HT-29 (cell line): ENCODE measurements at places on chromosomes 3 and 15.

DNA sequence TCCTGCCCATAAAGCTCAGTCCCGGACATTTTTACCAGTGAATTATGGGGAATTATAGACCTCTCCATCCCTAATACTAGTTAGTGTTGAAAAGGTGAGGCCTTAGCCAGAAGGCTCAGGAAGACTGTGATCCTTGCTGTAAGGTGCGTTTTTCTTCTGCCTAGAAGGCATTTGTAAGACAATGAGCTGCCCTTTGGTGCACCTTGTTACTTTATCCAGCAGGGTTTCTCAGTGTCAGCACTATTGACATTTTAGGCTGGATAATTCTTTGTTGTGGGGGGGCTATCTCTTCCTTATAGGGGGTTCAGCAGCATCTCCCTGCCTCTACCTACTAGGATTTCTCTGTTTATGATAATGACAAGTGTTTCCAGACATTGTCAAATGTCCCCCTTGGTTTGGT, 108.1 kb upstream of the ABHD17C start:
- no peak for DNase-seq

GRCh38 chr3:47013231-47013630, 33.8 kb downstream of the NBEAL2 start:
- no peak for DNase-seq

DNA sequence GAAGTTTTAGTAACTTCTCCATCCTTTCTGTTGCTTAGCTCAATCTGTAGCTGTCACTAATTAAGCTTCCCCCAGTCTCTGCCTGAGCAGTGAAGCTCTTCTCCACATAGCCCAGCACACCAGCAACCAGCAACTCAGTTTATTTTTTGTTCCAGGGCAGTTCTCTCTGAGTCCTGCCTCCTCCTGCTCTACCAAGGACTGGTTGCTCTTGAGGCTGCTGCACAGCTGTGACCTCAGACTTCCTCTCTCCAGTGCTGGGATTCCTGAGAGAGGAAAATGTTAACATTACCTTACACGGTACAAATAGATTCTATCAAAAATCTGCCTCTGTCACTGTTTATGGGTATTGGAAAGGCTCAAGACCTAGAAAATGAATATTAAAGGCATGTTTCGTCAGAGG, 294.7 kb downstream of the OXSM start:
- DNase-seq: no peak

GRCh38 chr15:80494351-80494751, 90.2 kb downstream of the ARNT2 start:
- DNase-seq: no peak

GRCh38 chr15:96586901-96587300, 256.4 kb downstream of the NR2F2 start:
- no peak for DNase-seq

DNA sequence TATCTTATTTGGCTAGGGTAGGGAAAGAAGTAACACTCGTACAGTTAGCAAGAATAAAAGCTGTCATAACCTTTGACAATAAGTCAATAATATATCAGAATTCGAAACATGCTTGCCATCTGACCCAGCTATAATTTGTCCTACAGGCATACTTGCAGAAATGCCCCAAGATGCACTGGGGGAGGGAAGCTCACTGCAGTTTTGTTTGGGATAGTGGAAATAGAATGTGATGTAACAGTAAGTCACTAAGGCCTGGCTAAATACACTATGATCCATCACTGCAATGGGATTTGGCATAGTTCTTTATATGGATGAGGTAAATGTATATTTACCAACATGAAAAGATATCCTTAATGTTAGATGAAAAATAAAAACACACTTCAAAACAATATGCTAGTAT, 25.5 kb upstream of the TMOD3 start:
- DNase-seq: no peak

DNA sequence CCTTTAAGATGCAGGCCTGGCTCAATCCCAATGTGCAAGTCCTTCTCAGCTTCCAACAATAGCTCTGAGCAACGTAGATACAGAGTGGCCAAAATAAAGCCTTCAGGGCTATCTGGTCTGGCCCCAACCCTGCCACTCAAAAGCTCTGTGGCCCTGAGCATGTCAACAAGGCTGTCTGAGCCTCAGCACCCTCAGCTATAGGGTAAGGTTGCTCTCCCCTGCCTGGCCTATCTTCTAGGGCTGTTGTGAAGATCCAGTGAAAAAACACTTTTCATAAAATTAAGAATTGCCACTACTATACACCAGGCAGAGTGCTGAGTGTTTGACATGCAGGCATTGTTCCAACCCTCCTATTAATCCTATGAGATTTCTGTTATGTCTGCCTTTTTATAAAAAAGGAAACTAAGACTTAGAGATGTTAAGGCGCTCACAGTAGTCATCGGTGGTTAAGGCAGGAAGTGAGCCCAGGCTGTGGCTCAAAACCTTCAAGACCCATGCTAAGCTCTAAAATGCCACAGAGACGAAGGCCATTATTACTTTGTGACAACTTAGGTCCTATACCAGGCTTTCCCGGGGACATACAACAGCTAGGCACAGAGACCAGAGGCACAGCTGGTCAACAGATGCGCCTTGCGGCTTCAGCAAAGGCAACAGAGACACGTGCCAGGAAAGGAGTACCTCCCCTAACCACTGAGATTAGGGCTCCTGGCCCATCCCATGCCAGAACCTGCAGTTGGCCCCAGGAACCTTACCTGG, 5.1 kb downstream of the POLG start:
- DNase-seq: no peak

DNA sequence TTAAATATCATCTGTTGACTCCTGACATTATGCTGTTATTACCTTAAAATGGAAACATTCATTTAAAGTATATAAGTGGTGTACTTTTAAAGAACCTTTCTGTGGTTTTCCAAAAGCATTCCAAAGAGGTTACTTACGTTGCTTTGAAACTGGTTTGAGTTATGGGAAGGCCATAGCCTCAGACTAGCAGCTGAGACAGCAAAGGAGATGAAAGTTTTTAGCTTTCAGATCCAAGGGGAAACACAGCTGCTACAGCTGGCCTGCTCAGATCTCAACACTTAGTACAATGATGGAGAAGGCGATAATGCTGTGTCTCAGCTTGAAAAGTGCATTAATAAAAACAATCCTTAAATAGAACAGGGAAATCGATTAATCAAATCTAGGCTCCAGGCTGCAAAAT, 921.1 kb downstream of the ROBO1 start:
- no peak for DNase-seq

DNA sequence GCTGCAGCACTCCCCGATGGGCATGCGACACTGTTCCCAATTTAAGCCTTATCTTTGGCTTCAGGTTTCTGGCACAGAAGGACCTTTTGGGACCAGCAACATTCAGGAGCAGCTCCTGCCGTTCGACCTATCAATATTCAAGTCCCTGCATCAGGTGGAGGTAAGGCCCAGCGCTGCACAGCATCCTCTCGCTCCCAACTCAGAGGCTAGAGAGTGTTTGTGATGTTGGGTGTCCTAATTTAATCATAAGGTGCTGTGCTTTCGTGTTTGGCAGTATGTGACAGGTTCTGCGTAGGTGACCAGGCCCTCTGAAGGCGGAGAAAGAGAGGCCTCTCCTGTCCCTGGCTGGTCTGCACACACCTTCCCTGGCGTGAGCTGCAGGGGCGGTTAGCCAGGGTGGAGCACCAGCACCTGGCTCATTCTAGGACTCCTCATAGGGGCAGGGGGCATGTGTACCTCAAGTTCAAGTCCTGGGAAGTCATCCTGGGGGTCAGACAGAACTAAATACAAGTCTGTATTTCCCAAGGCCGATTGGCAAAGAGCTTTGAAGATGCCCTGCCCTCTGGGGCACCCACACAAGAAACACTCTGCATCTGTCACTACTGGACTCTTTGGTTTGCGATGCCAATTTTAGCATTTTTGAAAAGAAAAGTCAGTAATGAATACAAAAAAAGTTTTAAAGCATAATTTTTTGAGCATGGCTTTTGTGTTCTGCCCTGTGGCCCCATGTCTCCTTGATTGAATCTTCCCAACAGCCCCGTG, 17.0 kb downstream of the NISCH start:
- no peak for DNase-seq

DNA sequence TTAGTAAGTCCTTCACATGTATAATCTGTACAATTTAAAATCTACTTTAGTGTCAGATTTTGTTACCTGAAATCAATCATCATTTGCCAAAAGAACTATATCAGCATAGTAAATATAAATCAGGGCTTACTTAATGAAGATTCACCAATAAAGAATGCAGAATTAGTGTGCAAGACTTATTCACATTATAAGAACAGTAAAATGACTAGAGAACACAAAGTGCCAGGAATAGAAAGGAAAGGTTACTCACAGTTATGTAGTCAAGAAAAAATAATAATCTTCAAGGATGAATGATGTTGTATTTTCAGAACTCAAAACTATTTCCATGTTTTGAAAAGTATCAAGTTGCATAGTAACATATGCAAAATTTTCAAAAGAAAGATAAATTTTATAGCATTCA, 891.9 kb downstream of the ROBO1 start:
- no peak for DNase-seq

DNA sequence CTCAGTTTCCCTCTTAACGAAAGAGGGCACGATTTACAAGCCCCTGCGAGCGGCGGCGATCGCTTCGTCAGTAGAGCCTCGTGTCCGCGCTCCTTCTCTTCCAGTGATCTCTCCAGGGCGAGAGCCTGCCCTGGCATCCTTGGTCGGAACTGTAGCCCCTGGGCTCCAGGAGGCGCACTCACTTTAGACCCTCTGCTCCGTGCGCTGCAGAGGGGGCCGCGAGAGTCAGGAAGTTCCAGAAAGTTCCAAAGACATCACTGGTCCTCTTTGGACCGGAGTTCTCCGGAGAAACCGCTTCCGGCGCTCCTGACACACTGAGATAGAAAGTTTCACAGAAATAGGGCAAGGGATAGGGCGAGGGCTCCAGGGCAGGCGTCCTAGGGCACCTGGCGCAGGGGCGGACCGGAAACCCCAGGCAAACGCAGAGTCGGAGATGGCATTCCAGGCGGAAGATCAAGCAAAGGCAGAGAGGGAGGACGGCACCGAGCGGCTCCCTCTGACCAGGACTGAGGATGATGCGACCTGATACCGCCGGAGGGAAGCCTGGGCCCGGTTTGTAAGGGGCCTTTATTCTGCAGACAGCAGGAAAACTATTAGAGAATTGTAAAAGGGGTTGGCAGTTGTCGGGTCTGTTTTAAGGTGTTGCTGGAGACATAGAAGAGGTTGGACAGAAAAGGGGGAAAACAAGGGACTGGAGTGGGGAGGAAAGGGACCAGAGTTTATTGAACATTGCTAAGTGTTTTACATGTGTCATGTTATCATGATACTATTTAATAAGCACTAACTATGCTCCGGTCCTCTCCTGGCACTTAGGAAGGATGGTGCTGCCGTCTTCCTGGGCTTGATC, 1.3 kb upstream of the CPEB1 start:
- DNase-seq: no peak

GRCh38 chr15:36774765-36775164, 195.3 kb downstream of the CDIN1 start:
- DNase-seq: no peak

DNA sequence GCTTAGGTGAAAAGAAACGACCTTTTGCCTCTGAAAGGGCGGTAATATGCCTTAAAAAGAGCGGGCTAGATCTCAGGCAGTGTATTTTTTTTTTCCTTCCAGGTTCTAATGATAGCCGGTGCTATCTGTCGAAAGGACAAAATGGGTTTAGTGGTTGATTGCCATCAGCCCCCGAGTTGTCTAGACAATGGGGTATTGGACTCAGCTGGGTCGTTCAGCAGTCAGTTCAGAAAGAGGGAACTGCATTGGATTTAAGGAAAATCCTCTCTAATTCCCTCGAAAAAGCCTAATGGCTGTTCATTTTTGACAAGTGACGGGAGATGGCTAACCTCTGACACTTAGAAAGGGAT, 728 bp downstream of the EIF2B5 start:
- DNase-seq: no peak

GRCh38 chr3:64190517-64191515, 34.5 kb downstream of the PRICKLE2 start:
- DNase-seq: no peak

GRCh38 chr3:36903119-36903882, 41.6 kb downstream of the TRANK1 start:
- no peak for DNase-seq

GRCh38 chr3:188788621-188789081, 383.1 kb upstream of the TPRG1 start:
- DNase-seq: no peak

- peak; percentile 78 for DNase-seq
Observed at GRCh38 chr15:42385206-42385979, 26.1 kb downstream of the CAPN3 start.

DNA sequence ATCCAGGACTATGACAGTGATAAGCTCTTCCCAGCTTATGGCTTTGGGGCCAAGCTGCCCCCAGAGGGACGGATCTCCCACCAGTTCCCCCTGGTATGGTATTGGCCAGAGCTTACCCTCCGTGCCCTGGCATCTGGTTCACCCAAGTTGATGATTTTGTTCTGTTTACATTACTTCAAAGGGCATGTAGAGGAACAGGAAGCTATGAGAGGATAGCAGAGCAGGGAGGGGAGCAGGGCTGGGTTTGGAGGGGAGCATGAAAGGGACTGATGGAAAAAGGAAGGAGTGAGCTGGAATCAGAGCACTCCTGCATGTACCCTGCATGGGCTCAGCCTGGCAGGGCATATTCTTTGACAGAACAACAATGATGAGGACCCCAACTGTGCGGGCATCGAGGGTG, 13.4 kb upstream of the BRPF1 start:
- DNase-seq: no peak

DNA sequence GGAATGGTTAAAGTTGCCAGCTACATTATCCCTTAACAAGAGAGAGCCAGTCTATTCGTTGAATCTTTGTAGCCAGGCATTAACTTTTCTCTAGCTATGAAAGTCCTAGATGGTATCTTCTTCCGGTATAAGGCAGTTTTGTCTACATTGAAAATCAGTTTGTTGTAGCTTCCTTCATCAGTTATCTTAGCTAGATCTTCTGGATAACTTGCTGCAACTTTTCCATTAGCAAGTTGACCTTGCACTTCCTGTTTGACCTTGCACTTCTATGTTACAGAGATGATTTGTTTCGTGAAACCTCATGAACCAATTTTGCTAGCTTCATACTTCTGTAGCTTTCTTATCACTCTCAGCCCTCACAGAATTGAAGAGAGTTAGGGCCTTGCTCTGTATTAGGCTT, 24.1 kb downstream of the TOPAZ1 start:
- no peak for DNase-seq

- DNase-seq: no peak
Observed at GRCh38 chr3:128855569-128855968, 23.9 kb upstream of the ACAD9 start.

DNA sequence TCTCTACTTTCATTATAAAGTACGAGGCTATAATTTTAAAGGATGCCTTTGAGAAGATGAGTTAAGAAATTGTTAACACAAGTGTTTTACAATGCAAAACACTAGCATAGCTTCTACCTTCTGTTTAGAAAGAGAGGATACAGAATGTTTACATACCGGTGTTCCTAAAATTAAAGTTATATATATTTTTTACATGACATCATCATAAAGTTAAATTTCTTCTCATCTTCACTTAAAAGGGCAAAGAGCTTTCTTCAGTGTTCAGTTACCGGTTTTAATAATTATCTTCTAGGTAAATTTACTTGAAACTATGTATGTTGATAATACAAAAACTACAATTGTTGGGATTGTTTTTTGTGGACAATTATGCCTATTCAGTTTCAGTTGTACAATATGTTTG, 32.7 kb upstream of the TM2D3 start:
- DNase-seq: no peak
